Adipose tissue (tissue), 3 donors: ENCODE measurements at places on chromosomes 3 and 15. TPM values are rescaled to one million over a fixed set of nuclear protein-coding genes. Genes with fewer than 3 reads are reported as not detected.

Gene CCDC80
- 213 TPM for polyA plus RNA-seq

Gene DAPK2
- polyA plus RNA-seq = 3.8 TPM

Gene GOLGB1
- polyA plus RNA-seq = 13.8 TPM

Gene ARL14
- polyA plus RNA-seq = 7.8 TPM

Gene COLQ
- 1.1 TPM for polyA plus RNA-seq

Gene MITF
- 7.3 TPM for polyA plus RNA-seq

Gene NMB
- 116 TPM for polyA plus RNA-seq

Gene SOX14
- polyA plus RNA-seq = not detected

Gene UACA
- 19.0 TPM for polyA plus RNA-seq

Gene MEIS2
- polyA plus RNA-seq = 6.6 TPM

Gene ATP10A
- 2.8 TPM for polyA plus RNA-seq

Gene MUC20
- 3.6 TPM for polyA plus RNA-seq

Gene CLDN16
- polyA plus RNA-seq = not detected

Gene SLC9C1
- not detected for polyA plus RNA-seq

Gene CEMIP
- polyA plus RNA-seq = 1.5 TPM

Gene GPR87
- not detected for polyA plus RNA-seq

Gene CASR
- not detected for polyA plus RNA-seq

Gene PLXND1
- polyA plus RNA-seq = 266 TPM

Gene TMIE
- 0.14 TPM for polyA plus RNA-seq

Gene FAM81A
- 0.25 TPM for polyA plus RNA-seq

Gene GRK7
- polyA plus RNA-seq = not detected

Gene TEX9
- 1.7 TPM for polyA plus RNA-seq

Gene LYZL4
- not detected for polyA plus RNA-seq

Gene CACNA2D3
- 3.0 TPM for polyA plus RNA-seq

Gene VGLL3
- polyA plus RNA-seq = 12.5 TPM

Gene NR1I2
- not detected for polyA plus RNA-seq

Gene MORC1
- polyA plus RNA-seq = not detected

Gene TRAT1
- 0.13 TPM for polyA plus RNA-seq

Gene GP9
- not detected for polyA plus RNA-seq

Gene PDIA3
- polyA plus RNA-seq = 103 TPM

Gene LSAMP
- 2.1 TPM for polyA plus RNA-seq

Gene LRRC15
- 0.45 TPM for polyA plus RNA-seq

Gene FGF12
- polyA plus RNA-seq = 0.79 TPM

Gene XIRP1
- polyA plus RNA-seq = 0.37 TPM

Gene RGMA
- polyA plus RNA-seq = 21.0 TPM

Gene SLC22A14
- polyA plus RNA-seq = 0.16 TPM

Gene PRTG
- polyA plus RNA-seq = 0.22 TPM

Gene HYAL1
- polyA plus RNA-seq = 6.3 TPM

Gene IQCF2
- not detected for polyA plus RNA-seq

Gene CPNE9
- not detected for polyA plus RNA-seq
